Stimulated activated CD4-positive, alpha-beta T cell treated with anti-CD3 and anti-CD28 coated beads, Interleukin-1b, Interleukin-23, amount 100 ng/mL, for 1 hour (primary cell): ENCODE measurements at places on chromosomes 7 and 10.

DNA sequence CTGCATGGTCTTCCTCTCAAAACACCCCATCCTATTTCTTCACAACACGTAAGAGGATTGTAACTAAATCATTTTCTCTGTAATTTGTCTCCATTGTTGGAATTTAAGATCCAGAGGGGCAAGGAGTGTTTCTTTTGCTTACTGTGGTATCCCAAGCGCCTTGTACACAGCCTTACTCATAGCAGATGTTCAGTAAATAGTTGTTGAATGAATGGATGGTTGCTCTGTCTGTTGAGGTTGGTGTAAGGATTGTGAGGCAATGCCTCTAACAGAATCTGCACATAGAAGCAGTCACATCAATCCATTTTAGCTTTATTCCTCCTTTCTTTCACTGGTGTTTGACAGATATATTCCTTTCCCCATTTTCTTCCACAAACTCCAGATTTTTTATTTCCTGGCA lies 90.1 kb downstream of the ZNF365 start:
- no peak for DNase-seq

GRCh38 chr10:73810735-73811465 lies 498 bp downstream of the NDST2 start:
- peak; percentile 9 for DNase-seq

GRCh38 chr7:293681-294439 lies 3.9 kb downstream of the FOXL3 start:
- no peak for DNase-seq

- DNase-seq = no peak
These were observed 446.2 kb upstream of the MGMT start for GRCh38 chr10:129020651-129021330.

DNA sequence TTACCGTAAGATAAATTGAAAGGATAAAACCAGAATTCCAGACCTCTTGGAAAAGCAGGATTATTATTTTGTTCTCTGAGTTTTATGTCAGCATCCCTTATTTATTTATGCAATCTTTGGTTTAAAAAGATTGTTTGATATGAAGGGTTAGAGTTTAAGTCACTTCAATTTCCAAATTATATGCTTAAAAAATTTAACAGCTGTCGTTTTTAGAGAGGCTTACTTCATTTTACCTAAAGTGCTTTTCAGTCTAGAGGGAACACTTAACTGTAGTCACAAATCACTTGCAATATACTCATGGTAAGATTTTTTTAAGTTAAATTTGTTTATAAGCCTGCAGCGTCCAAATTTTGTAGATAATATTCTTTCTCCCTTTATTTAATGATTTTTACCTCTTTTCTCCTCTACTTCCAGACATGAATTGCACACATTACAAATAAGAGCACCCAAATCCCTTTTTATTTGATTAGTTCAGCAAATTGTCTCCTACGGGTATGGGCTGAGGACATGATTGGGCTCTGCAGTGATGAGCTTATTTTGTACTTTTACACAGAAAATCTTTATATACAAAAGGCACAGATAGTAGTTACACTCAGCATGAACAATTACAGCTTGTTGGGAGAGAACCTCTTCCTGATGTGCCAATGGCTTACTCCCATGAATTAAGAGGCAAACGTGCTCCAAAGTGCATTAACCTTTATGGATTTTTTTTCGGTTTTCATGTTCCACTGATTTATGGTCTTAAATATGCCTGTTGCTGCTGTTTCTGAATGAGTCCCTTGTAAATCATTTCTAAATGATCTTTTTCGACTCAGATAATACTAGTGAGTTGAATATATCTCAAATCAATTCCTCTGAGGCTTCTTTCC lies 319.3 kb upstream of the LRGUK start:
- DNase-seq = no peak

GRCh38 chr10:18737236-18737635 lies 78.0 kb downstream of the ARL5B start:
- DNase-seq = no peak

GRCh38 chr10:34216348-34216945 lies 598.6 kb downstream of the PARD3 start:
- DNase-seq = no peak

- peak; percentile 37 for DNase-seq
These were observed 61.6 kb downstream of the GRK5 start for GRCh38 chr10:119268871-119269506.

DNA sequence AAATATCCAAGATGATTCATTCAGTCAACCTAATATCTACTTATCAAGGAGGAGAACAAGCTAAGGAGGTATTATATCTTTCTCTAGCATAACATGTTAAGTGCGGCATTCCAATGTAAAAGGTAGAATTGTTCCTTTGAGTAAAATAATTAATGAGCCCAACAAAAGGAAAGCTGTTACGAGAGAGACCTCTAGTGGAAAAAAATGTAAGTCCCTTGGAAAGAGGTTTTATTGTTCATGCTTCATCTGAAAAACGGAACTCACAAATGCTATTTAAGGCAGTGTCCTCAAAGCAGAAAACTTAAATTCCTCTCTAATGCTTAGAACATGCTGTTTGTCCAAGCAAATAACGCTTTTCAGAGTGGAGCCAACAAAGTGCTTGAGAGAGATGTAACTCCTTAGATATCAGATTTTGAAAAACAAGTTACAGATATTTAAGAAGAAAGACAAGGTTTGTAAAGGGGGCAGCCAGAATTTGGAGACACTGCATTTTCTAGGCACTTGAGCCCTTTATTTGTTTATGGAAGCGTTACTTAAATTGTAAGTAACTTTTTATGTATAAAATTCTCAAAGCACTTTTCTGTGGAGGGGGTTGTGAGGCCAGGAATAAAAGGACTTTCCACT lies 119.9 kb downstream of the TFEC start:
- no peak for DNase-seq

DNA sequence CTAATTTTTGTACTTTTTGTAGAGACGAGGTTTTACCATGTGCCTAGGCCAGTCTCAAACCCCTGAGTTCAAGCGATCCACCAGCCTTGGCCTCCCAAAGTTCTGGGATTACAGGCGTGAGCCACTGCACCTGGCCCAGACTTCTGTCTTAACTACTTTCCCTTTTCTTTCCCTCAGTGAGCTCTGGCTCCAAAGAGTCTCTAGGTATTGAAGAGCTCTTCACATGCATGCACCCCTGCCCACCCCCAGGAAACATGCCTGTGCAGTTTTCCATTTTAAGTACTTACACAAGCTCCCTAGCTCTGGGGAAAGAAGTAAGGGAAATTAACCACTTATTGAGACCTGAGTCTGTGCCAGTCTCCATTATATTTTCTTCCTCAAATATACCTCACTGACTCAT lies 2.0 kb downstream of the MYOZ1 start:
- no peak for DNase-seq

DNA sequence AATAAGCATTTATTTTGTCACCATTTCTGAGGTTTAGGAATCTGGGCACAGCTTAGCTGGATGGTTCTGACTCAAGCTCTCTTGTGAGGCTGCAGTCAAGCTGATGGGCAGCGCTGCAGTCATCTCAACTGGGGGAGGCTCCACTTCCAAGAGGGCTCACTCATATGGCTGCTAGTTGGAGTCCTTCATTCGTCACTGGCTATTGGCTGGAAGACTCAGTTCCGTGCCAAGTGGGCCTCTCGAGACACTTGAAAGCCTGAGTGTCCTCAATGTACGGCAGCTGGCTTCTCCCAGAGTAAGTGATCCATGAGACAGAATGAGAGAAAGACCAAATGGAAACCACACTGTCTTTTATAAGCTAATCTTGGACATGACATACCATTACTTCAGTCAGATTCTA lies 21.6 kb upstream of the COL13A1 start:
- DNase-seq = no peak

GRCh38 chr7:87574630-87575029 lies 26.1 kb downstream of the ABCB1 start:
- no peak for DNase-seq

- DNase-seq = no peak
These were observed 667.7 kb downstream of the SUGCT start for GRCh38 chr7:40802497-40802896.

DNA sequence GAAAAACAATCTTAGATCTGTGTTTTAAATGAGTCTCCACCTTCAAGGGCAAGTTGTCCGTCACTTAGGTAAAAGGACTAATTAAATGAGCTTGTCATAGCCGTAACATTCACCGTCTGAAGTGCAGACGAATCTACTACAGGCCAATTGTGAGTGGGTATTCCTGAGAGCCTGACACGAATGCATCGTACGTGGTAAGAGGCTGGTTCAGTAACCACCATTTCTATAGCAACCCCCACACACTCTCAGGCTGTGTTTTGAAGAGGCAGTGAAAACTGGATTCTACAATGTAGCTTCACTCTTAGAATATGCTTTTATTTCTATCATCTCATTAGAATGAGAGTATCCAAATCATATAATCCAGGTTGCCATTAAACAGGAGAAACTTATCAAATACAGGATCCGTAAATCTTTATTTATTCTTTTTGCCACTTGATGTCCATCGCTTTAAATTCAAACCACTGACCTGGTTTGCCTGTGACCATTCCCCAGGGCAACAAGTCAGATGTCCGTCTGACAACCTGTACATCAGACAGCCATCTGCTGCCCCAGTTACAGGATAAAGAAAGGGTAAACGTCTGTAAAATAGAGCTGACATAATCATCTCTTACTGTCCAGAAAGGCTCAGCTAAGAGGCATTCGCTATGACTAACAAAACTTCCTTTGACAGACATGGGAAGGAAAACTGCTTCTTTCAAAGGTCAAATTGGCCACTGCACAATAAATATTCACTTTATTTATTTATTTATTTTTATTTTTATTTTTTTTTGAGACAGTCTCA lies 70.3 kb upstream of the NMT2 start:
- no peak for DNase-seq

DNA sequence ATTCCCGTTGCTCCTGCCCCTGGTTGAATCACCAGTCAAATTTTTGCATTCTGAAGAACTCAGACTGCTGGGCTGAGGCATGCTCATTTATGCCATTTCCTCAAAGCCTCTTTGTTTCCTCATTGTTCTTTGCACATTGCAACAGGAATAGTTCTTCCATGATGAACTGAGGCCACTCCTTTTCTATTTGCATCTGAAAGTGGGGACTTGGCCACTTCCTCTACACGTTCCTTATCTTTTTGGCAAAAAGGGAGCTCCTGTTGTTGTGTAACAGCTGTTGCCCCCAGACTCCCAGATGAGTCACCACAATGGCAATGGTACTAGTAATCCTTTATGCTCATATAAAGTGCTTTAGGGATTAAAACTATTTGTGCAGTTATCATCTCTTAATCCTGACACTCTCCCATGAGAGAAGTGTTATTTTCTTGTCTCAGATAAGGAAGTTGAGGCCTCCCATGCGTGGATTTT lies 20.1 kb upstream of the ITPRID1 start:
- no peak for DNase-seq

DNA sequence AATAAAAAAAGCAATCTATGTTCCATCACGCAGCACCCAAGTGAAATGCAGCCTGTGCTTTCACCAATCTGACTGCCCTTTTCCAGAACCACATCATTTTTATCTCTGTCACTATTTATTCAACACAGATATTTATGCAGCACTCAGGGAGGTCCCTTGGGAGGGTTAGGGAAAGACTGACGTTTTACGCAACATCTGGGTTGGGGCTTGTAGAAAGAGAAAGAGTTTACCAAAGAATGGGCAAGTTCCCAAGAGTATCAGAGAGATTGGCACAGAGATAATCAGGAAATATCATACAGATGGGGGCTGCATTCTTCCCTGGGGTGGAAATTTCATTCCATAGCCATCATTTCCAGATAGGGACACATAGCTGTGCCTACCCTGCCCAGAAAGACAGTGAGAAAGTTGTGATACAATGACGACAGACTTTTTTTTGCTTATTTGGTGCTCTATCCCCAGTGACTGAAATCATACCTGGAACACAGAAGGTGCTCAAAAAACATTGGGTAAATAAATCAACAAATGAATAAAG lies 474.2 kb downstream of the CALN1 start:
- no peak for DNase-seq

- DNase-seq = no peak
These were observed 40.0 kb upstream of the INSIG1 start for GRCh38 chr7:155257482-155258225.

- DNase-seq = no peak
These were observed 322.8 kb upstream of the ANKRD30A start for GRCh38 chr10:36802490-36803153.

DNA sequence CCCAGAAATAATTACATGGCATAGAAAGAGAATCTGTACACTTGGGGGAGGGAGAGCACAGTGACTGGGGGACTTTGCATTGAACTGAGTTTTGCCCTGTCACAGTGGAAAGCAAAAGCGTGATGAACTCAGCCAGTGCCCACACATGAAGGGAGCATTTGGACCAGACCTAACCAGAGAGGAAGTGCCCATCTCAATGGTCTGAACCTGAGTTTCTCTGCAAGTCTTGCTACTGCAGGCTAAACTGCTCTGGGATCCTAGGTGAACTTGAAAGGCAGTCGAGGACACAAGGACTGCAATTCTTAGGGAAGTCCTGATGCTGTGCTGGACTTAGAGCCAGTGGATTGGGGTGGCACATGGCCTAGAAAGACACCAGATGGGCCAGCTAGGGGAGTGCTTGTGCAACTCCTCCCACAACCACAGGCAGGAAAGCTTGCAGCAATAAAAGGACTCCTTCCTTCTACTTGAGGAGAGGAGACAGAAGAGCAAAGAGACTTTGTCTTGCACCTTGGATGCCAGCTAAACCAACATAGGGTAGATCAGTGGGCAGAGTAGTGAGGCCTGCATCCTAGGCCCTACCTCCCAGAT lies 259.0 kb downstream of the GRM8 start:
- DNase-seq = no peak

DNA sequence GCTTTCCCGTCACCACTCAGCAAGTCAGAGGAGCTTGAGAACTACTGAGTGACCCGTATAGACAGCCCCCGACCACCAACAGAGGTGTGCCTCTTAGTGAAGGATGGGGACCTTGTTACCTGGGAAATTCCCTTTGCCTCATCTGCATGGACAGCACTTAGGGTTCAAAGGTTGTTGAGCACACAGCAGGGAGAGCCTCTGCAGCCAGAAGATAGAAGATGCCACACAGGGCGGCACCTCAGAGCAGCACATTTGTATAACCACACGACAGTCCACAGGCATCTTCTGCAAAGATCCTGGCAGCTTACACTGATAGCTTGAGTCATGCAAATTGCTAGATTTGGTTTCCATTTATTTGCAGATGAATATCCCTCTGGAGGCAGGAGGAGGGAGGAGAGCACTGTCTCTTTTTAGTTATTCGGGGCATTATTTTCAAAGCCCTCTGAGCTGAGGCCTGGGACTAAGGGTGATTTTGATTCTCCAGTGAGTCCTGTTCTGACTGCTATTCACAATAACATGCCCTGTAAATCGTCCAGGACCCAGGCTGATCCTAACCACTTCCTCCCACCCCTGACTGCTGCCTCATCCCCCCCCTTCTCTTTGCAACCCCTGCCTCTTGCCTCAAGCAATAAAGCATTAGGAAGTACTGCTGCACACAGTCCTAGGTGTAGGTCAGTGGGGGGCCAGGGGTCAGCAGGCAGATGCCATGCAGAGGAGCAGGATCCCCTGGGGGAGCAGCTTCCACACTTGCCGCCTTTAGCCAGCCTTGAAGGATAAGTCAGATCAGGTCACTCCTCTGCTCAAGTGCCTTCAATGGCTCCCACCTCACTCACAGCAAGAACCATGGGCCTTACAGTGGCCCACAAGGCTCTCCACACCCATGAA lies 24.6 kb upstream of the INMT start:
- no peak for DNase-seq
